OCI-LY7 (cell line): ENCODE measurements at places on chromosomes 16 and 17. TPM values are rescaled to one million over a fixed set of nuclear protein-coding genes. Genes with fewer than 3 reads are reported as not detected.

DNA sequence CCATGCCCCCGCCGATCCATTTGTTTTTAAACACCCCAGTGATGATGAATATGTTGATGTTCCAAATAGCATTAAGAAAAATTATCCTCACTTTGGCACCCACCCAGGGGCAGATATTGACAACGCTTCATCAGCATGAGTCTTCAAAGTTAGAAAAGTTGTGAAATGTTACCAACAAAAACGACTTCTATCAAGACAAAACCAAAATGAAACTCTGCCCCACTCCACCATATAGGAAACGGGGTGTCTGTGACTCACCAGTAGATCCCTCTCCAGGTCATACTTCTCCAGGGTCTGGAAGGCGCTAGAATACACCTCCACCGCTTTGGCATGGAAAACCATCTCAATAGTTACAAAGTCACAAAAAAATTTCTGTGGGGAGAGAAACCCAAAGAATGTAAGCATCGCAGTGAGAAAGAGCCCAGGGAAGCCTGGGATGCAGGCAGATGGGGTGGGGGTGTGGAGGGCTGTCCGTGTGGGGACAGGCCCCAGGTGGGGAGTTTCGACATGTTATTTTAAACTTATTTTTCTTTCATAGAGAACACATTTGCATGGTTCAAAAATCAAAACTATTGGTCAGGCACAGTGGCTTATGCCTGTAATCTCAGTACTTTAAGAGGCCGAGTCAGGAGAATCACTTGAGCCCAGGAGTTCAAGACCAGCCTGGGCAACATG lies 10.2 kb downstream of the CIBAR2 start:
- no peak for DNase-seq

The TM4SF5 gene
- not detected in 2 replicates for total RNA-seq

- DNase-seq = no peak
Observed at GRCh38 chr16:48276102-48276501, 28.8 kb upstream of the ABCC11 start.

The SLFN11 gene
- total RNA-seq = not detected in 2 replicates

DNA sequence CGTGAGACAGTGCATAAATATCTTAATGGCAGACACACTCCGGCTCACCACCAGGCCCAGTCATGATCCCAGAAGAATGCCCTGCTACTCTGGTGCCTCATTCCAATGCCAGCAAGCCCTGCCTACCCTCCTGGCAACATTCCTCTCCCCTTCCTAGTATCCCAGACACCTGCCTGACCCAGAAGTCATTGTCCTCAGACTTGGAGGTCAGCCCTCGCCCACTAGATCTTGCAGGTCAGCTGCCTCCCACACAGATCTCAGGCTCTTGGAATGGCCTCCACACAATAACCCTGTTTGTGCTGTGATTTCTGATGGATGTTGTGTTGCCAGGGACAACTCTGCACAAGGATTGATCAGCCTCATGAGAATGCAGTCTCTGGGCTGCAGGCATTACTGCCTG lies 1.8 kb upstream of the TEX2 start:
- no peak for DNase-seq

DNA sequence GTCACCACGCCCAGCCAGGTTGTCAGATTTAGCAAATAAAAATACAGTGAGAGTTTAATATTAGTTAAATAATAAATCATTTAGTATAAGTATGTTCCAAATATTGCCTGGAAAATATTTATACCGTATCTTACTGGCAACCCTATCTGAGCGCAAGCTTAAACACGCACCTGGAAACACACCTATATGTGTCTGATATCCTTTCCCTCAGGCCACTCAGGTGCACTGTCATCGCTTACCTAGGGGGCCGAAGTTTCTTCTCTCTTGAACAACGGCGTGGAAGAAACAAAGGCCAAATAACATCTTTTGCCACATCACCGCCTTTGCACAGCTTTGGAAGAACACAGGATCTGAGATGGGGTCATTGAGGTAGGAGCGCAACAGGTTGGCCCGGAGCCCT lies 54.0 kb downstream of the LYRM1 start:
- DNase-seq = no peak

- DNase-seq = no peak
Observed at GRCh38 chr16:56306690-56307533, 115.6 kb downstream of the GNAO1 start.

The PLEKHG4 gene
- total RNA-seq = 0.51 and 1.3 TPM in 2 replicates
